ENCODE measurements at places on chromosomes 11 and 22.

DNA sequence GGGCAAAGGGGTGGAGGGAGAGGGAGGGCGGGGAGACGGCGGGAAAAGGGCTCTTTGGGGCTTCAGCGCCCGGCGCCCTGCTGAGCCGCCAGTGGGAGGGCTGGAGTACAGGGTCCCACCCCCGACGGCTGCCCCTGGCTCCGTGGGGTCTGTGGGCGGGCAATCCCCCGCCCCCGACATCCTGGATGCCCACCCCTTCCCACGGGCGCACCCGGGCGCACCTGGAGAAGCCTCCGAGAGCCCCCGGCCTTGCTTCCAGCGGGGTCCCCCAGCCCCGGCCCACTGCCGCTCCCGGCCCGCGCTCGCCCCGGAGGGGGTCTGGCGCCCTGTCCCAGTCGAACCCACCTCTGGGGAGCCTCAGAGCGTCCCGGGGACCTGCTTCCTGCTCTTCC, 394 bp downstream of the CHRM4 start:
- DNase-seq = no peak

- DNase-seq = peak; percentile 47
Observed at GRCh38 chr11:134592391-134592990, 180.4 kb upstream of the B3GAT1 start.

DNA sequence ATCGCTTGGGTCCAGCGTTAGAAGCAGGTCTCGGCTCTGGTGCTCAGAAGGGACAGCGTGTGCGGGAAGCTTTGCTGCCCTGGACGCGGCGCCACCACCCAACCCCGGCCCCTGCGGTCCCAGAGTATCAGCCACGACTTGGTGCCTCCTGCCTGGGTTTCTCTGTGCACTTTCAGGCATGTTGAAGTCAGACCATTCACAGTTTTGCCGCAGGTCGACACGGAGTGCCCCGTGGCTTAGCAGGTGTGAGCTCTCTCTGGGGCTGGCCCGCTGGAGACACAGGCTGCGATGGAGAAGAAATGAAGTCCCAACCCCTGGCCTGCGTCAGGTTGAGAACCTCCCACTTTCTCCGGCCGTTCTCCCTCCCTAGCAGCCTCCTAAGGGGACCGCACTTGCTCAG, 494.5 kb downstream of the BRD1 start:
- no peak for DNase-seq

DNA sequence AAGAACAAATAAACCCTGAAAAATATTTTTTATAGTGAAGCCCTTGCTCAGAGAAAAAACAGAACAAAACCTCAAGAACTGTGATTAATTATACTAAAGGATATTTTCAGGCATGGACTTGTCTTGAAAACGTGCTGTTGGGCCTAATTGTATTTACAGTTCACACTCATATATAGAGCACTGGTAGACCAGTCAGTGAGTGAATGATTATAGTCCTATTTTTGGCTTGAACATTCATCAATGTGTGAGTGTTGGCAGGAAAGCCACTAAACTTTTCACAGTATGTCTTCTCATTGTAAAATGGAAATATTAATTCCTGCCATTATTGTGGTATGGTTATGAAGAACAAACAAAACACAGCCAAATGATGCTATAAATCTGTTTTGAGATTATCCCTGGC, 462.8 kb downstream of the KCNA4 start:
- DNase-seq = no peak

DNA sequence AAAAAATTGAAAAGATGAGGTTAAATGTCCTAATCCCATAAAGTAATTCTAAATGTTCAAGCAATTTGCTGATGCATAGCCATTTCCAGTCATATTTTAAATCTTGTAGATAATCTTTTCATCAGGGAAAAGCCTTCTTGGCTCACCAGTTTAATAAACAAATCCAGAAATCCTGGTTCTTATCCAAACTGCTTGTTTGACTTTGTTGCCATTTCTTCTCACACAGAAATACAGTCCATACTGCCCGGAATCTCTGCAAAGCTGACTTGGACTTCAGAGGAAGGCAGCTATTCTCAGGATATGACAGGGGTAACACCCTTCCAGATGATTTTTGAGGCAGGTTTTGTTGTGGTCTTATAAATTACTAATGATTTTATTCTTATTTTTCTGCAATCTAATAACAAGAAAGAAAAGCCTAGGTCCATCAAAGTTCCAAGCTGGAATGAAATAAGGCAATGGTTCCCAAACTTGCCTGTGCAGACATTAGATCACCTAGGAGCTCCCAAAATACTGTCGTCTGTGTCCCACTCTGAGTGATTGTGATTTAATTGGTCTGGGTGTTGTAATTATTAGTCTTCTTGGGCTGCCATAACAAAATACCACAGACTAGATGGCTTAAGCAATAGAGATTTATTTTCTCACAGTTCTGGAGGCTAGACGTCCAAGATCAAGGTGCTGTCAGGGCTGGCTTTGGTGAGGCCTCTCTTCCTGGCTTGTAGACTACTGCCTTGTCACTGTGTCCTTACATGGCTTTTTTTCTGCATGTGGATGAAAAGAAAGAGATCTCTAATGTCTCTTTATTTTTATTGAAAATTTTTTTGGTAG, 55.1 kb upstream of the RCE1 start:
- no peak for DNase-seq

GRCh38 chr11:124835918-124836317, 29.3 kb upstream of the ROBO3 start:
- DNase-seq = no peak

DNA sequence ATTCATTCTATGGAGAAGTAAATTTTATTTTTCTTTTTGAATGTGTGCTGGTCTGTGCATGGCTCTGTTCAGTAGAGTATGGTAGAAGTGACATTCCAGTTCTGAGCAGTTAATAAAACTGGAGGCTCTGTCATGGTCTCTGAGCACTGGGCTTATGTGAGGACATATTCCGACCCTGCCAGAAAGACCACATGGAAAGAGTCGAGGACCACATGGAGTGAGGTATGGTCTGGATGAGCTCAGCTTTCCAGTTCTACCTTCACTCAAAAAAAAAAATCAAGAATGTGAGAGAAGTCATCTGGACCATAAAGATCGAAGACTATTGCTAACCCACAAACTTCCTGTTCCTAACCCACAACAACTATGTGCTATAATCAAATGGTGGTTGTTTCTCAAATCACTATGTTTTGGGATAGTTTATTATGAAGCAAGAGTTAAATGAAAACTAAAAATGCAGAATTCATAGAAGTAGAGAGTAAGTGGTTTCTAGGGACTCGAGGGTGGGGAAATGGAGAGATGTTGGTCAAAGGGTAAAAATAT, 534.2 kb upstream of the ANO5 start:
- DNase-seq = no peak

- DNase-seq = no peak
Observed at GRCh38 chr22:31680861-31681341, 18.9 kb upstream of the PISD start.

All from stimulated activated CD4-positive, alpha-beta T cell treated with anti-CD3 and anti-CD28 coated beads, Interleukin-2, amount 100 ng/mL, for 24 hours (primary cell).